NCI-H524 (cell line): ENCODE measurements at places on chromosomes 6 and 20.

- DNase-seq, result no peak
Measured at GRCh38 chr6:119865466-119866350, 516.1 kb upstream of the MAN1A1 start.

- DNase-seq, result no peak
Measured at GRCh38 chr20:3825526-3825925, 5.2 kb downstream of the AP5S1 start.

GRCh38 chr6:169663468-169663867, 38.4 kb downstream of the WDR27 start:
- no peak for DNase-seq

GRCh38 chr20:31684153-31685015, 38.3 kb downstream of the BCL2L1 start:
- no peak for DNase-seq

DNA sequence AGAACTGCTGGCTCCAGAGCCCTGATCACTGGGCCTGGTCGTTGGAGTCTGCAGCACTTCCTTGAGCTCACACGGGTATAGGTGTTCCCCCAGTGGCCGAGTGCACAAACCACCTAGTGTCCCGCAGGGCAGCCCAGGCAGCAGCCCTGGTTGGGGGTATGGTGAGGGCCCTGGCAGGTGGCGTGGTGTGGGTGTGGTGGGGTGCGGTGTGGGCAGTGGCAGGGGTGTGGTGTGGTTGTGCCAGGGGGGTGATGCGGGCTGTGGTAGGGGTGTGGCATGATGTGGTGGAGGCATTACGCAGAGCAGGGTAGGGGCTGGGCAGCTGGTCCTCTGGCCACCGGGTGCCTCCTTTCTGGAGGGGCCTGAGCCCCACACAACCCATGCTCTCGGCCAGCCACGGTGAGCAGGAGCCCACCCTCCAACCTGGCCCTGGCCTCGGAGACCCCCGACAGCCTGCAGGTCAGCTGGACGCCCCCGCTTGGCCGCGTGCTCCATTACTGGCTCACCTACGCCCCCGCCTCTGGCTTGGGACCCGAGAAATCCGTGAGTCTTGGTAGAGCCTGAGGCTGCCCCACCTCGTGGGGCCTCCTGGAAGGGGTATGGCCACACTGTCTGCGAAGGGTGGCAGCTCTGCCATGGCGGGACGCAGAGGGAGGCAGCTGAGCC, 20.5 kb downstream of the COL20A1 start:
- DNase-seq, result no peak

DNA sequence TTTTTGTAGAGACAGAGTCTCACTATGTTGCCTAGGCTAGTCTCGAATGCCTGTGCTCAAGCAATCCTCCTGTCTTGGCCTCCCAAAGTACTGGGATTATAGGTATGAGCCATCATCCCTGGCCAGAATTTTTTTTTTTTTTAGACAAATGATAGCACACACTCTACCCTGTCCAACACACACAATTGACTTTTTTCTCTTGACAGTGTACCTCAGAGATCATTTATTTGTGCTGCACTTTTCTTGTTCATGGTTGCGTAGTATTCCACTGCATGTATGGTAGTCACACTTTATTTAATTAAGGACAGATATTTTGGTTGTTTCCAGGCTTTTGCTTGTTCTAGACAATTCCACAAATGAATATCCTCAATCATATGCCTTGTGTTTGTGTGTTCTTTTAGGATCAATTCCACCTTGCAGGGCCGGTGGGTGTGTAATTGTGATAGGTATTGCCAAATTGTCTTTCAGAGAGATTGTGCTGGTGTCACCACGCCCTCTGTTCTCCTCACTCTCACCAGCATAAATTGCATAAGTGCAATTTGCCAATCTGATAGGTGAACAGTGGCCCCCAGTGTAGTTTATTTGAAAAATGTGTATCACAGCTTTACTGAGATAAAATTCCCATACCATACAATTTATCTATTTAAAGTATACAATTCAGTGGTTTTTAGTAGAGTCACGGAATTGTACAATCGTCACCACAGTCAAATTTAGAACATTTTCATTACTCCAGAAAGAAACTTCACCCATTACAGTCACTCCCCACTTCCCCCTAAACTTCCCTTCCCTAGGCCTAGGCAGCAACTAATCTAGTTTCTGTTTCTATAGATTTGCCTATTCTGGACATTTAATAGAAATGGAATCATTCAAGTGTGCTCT, 20.1 kb downstream of the SRC start:
- no peak for DNase-seq

DNA sequence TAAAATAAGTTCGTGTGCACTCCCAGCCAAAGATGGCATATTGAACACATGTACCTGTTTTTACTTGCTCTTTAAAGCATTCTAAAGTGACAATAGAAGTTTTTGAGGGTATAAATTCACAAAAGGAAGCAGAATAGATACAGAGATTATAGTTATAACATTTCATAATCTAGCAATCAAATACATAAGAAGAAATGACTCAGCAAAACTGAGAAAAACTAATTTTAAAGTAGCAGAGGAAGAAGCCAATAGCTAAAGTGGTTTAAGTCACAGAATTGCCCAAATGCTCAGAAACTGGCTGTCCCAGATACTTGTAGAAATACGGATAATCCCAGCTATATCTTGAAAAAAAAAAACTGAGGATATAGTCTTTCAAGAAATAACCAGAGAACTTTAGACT, 49.2 kb upstream of the TBC1D32 start:
- DNase-seq, result no peak

DNA sequence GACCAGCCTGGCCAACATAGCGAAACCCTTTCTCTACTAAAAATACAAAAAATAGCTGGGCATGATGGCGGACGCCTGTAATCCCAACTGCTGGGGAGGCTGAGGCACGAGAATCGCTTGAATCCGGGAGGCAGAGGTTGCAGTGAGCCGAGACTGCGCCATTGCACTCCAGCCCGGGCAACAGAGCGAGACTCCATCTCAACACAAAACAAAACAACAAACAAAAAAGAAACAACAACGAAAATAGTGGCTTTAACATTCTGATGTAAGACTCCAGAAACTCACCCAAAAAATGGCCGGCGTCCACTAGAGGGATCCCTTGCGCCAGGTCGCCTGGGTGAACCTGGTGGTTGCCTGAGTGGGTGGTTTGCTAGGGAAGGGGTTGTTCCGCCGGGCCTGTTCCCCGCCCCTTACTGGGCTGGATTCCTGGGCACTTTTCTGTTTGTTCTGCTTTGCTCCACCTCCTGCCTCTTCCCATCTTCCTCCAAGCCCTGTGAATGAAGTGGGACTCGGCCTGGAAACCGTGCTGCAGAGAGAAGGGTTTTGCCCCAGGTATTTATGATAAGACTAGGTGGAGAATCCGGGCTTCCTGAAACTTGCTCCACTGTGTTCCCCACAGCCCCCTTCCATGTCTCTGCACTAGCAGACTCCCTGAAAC, 1.5 kb downstream of the PABPC1L start:
- no peak for DNase-seq

DNA sequence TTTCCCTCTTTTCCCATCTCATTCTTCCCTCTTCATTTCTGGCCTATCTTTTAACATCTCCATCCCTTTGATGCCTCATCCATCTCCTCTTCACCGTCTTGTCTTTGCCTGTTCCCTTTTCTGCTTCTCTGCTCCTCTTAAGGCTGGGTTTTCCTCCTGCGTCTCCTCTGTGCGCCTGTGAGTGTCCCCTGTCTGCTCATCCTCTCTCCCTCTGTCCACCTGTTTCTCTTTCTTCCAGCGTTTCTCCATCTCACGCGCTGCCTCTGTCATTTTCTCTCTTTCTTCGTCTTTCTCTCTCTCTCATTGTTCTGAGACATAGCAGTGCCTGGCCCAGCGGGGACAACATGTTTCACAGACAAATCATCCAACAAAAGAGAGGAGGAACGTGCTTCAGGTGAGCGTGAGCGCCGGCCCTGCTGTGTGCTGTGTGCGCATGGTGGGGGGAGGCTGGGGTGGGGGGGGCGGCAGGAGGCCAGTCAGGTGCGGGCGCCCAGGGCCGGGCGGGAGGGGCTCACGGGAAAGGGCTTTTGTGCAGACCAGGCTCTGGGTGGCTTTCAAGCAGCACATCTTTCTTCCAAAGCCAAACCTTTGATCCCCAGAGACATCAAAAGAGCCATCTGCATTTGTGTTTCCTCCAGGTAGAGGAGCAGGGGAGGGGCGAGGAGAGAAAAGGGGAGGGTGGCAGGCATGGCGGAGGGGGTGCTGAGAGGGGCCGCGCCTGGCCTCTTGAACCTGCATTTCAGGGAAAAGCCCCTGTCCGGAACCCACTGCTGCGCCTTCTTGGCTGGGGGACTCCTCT, 121.3 kb downstream of the VEGFA start:
- DNase-seq, result peak; percentile 80

- DNase-seq, result no peak
Measured at GRCh38 chr20:23150304-23151007, 64.3 kb upstream of the CD93 start.

DNA sequence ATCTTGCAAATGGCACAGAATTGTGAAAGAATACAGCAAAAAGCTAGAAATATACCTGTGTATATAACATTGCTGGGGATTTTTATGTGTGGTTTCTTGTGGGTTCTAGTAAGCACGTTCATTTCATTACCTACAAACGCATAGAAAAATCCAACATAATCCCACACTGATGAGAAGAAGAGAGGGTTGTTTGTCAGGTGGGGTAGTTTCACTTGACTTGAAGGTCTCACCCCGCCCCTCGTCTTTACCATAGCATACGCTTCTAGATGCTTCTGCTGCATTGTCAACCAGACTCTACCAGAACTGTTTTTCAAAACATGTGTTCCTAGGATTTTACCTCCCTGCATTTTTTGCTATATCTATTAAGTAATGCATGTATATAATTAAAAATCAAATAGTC, 284.1 kb upstream of the TAB2 start:
- DNase-seq, result no peak

DNA sequence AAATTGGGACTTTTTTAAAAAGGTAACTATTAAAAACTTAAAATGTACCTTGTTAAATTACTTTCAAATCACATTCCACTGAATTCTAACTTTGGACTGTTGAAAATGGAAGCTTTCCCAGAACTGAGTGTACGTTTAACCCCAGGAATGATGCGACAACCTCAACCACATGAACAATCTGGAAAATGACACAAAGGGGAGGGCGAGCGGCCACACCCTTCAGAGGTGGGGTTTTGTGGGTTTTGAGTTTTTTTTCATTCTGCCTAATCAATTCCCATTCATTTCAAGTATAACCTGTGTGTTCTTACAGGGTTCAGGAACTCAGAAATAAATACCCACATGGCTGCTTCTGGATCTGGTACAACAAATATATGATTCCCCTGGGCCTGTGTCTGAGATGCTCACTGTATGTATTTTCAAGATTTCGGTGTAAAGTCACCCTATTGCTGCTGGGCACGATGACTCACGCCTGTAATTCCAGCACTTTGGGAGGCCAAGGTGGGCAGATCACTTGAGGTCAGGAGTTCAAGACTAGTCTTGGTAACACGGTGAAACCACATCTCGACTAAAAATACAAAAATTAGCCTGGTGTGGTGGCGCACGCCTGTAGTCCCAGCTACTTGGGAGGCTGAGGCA, 21.6 kb downstream of the CNKSR3 start:
- DNase-seq, result no peak

GRCh38 chr20:59787538-59787890, 145.9 kb downstream of the SYCP2 start:
- no peak for DNase-seq

DNA sequence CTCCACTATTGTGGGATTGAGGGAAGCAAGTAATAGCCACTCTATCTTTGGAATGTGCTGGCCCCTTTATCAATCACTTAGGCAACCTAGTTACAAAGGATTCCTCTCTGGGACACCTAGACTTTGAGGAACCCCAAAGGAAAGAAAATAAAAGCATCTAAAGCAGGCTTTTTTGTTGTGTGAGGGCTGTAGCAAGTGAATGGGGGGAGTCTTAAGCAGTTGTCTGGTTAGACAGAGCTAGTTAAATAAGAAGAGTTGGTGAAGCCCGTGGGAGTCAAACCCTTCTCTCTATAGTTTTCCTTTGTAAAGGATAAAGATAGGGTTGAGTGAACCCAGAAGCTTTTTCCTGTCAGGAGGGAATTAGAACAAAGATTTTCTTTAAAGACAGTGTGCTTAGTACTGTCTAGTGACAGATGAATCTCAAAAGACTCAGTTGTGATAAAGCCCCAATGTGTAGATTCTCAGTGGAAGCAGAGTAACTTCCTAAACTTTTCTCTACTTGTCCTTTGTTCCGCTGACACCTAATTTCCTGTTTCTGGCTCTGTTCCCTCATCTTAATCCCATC, 63.3 kb downstream of the HDGFL1 start:
- DNase-seq, result no peak
